ENCODE measurements at places on chromosomes 16 and 17. TPM values are rescaled to one million over a fixed set of nuclear protein-coding genes. Genes with fewer than 3 reads are reported as not detected.

DNA sequence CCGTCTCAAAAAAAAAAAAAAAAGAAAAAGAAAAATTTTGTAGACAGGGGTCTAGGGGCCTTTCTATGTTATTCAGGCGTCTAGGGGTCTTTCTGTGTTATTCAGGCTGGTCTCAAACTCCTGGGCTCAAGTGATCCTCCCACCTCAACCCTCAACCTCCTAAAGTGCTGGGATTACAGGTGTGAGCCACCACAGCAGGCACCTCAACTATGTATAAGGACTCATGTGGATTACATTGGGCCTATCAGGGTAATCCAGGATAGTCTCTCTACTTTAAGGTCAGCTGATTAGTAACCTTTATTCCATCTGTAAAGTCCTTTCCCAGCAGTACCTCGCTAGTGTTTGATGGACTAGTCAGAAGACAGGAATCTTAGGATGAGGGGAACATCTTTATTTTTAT is 22.4 kb downstream of the TADA2A start:
- peak overlapping the region; percentile 97 for H3K27ac ChIP-seq
- H3K4me3 ChIP-seq = no peak overlapping the region
- H3K4me1 ChIP-seq = peaks cover 32% of the 10 kb centered on the region
- H3K27me3 ChIP-seq = no peaks in the 10 kb centered on the region

DNA sequence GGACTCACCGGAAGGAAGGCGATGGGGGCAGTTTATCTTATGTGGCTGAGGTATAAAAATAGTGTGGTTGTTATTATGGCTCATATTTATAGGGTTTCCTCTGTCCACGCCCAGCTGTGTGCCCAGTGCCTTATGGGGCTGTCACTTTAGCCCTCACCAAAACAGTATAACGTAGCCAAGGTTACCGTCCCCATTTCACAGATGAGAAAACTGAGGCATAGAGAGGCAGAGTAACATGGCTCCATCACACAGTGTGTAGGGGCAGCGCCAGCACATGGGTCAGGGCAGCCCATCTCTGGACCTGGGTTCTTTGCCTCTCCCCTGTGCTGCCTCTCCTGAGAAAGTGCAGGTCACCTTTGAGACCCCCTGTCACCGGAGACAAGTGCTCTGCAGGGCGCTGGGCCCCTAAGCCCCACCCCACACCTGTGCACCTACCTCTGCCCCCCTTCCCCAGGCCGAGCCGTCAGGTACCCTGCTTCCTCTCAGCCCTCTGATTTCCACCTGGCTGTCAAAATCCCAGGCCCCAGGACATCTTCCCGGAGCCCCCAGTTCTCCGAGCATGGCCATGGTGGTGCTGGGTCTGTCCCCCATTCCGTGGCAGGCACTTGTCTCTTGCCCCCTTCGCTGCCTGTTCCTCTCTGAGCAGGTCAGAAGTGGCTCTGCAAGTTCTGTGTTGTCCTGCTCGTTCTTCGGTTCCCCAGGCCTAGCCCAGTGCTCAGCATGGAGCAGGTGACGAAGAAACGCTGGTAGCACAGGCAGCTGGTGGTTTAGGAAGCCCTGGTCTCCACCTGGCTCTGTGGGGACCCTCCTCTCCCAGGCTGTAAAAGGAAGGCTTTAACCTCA is 7.2 kb downstream of the KIAA0513 start:
- no peak overlapping the region for H3K4me3 ChIP-seq
- H3K27ac ChIP-seq = no peak overlapping the region
- no peak for DNase-seq
- H3K36me3 ChIP-seq = peaks cover 13% of the 10 kb centered on the region
- H3K27me3 ChIP-seq = no peaks in the 10 kb centered on the region
- H3K4me1 ChIP-seq = peaks cover 26% of the 10 kb centered on the region

- peaks cover 3% of the 10 kb centered on the region for H3K4me1 ChIP-seq
- H3K27ac ChIP-seq = no peak overlapping the region
- H3K4me3 ChIP-seq = no peak overlapping the region
- peak; percentile 75 for DNase-seq
Measured at GRCh38 chr17:64306850-64307463, 43.9 kb upstream of the TEX2 start.

The CCL3 gene
- total RNA-seq = 981 TPM
